ENCODE measurements at places on chromosomes 2 and 18.
A peak's percentile ranks its signal among the peaks of the same experiment; 100 is the strongest.

DNA sequence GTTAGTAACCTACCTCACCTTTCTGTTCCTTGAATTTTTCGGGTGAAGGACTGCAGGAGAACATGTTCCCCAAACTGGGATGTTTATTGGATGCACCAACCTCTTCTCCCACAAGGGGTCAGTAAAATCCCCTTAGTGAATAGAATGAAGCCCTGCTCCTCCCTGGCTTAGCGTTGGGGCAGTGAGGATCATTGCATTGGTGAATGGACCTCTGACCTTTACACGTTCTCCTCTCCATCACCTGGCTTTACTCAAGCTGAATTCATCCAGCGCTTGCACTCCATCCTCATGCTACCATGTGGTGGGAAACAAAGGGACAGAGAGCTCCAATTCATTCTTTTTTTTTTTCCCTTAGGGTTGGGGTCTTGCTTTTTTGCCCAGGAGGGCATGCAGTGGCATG, 157.2 kb downstream of the MIB1 start:
- DNase-seq: peak; percentile 40

DNA sequence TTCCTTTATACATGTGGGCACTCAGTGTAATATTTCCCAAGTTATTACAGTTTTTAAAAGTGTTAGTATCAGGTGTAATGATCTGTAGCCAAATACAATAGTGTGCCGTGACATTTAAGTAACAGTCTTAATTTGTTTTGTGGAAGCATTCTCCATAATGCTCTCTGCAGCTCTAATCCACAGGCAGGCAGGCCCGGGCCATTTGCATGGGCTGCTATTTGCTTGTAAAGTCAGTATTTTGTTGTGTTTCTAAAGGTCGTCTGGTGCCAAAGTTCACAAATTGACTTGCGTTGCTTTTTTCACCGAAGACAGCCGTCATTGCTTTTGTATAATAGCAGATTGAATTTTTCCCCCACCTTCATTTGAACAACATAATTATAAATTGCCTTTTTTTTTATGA, 153.0 kb downstream of the GBX2 start:
- DNase-seq: no peak

DNA sequence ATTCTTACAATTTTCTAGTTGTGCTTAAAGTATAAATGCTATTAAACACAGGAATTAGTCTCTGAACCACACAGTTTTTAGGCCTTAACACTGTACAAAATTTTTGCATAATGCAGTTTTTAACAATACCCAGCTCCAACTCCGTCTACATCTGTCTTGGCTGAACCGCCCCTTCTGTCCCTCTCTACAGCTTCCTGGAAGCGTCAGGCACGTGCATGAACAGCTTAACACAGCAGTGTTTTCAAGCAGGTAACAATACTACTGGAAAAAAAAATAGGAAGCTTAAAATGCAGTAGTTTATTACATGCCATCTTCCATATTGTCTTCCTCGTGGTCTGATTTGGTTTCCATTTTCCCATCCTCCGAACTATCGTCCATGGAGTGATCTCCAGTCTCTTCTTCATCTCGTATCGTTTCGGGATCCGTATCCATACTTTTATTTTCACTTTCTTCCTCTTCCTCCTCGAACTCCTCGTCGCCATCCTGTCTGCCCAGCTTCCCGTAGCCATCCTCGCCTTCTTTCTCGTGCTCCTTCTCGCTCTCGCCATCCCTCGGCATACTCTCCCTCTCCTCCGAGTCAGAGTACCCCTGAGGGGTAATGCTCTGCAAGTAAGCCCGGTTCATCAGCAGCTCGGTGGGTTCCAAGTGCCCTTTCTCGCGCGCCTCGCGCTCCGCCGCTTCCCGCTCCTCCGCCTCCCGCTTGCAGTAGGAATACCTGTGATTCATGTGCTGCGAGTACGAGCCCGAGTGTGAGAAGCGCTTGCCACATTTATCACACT, 130.6 kb downstream of the ZEB2 start:
- no peak for DNase-seq

DNA sequence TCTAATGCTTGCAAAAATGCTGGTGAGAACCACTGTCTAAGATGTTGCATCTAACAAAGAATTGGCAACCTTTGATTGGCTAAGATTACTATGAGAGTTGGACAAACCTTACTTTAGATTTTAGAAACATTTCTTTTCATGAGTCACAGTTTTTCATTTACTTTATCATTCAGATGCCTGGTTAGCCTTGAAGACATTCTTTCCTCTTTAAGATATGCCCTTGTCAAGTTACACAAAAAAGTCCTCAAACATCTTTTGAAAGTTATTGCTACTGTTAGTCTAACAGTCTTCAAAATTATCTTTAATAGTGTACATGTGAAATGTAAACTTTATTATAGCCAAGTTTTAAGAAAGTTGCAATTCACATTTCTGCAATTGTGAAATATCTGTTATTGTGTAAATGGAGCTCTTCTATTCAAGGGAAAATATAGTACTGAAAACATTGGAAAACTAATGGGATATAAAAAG, 276.3 kb downstream of the RND3 start:
- DNase-seq: peak; percentile 4

DNA sequence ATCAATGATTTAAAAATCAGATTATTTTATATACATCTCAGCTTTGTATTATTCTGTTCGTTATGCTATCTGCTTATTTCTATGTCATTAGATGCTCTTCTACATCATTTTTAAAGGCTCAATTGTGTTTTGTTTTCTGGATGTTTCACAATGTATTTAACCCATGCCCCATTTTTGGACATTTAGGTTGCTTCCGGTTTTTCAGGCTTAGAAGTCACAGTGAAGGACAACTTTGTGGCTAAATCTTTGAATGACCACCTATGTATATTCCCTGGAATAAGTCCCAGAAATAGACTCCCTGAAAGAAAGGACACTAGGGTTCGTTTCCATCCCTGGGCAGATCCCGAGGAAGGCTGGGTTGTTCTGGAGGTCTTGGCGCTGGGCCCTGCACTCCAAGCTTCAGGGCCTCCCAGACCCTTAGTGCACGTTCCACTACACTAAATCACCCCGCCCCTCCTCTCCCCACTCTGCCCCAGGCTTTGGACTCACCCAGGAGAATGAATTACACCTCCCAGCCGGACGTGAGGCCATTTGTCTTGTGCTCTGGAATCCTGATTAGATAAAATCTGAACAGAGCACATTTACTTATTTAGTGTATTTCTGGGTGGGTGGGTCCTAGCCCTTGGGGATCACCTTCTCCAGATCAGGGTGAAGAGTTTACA, 188.2 kb downstream of the ZFP36L2 start:
- no peak for DNase-seq

GRCh38 chr2:9990736-9991135, 39.2 kb downstream of the GRHL1 start:
- DNase-seq: no peak

- no peak for DNase-seq
These were observed 58.1 kb upstream of the RALBP1 start for GRCh38 chr18:9417073-9417851.

- peak; percentile 53 for DNase-seq
These were observed 43.0 kb upstream of the DSG1 start for GRCh38 chr18:31274931-31275330.

- no peak for DNase-seq
These were observed 332.1 kb upstream of the TCF4 start for GRCh38 chr18:55920063-55920462.

- peak; percentile 12 for DNase-seq
These were observed 102.1 kb downstream of the MYOM1 start for GRCh38 chr18:3117493-3118192.

- DNase-seq: no peak
These were observed 790 bp downstream of the TMEM185B start for GRCh38 chr2:120222186-120223033.
